Activated CD8-positive, alpha-beta T cell treated with anti-CD3 and anti-CD28 coated beads for 36 hours (primary cell): ENCODE measurements at places on chromosomes 6 and 20.

DNA sequence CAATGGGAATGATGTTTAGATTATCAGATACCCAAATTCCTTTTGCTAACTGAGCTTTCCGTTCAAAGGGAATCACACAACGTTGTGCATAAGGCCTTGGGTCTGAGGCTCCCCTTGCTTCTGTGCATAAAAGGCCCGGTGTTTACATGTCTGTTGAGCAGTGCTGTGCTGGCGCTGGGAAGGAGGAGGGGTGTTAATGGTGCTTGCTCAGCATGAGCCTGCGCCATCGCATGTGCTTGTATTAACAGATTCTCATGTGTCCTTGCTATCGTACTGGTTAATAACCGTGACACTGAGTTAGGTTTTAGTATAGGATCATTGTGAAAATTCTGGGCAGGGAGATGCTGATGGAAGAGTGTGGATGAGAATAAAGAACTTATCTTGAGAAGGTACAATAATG lies 62.3 kb upstream of the TRAF3IP2 start:
- DNase-seq = no peak

- DNase-seq = no peak
Measured at GRCh38 chr20:60036746-60037499, 78.7 kb downstream of the CDH26 start.

DNA sequence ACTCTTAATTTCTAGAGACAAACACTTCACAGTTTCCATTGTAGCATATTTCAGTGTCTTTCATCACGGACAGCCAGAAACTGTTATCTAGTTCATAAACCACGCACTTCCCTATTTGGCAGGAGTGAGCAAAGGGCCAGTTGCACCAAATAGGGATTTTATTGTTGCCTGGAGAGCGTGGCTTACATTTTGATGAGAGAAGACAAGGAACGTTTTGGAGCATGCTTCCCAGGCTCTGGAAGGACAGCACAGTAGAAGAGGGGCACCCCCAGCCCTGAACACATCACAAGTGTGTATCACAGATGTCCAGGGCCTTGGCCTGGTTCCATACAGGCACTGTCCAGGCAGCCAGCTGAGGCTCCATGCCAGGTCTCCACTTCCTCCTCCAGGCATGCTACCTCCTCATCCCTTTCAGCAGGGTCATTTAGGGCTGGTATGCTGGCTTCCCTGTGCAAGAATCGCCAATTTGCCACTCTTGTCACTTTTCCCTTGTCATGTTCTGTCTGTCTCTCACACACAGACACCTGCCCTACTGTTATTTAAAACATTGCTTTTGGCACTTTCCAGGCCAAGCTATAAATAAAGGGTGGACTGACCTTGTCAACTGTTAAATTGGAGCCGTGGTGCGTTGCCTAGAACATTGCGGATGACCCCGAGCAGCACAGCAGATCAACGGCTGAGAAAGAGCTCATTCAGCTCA lies 235.0 kb upstream of the GMDS start:
- DNase-seq = no peak

GRCh38 chr6:46575530-46575929 lies 77.1 kb downstream of the CYP39A1 start:
- no peak for DNase-seq

- DNase-seq = no peak
Measured at GRCh38 chr6:45174045-45174444, 154.1 kb upstream of the RUNX2 start.
